ENCODE measurements at places on chromosomes 4 and X. TPM values are rescaled to one million over a fixed set of nuclear protein-coding genes. Genes with fewer than 3 reads are reported as not detected.
A peak's percentile ranks its signal among the peaks of the same experiment; 100 is the strongest.

DNA sequence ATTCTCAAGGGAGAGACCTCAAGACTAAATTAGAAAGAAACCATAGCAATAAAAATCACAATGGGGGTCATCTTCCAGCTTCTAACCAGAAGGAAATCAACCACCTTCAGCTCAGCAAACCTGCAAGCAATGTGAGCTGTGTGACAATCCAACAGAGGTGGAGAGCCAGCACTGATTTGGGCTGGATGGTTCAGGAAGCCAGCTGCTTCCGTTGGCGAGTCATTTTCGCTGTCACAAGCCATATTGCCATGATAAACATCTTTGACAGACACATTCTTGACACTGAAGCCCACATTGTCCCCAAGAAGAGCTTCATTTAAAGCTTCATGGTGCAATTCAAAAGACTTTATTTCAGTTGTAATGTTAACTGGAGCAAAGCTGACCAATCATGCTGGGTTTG is 22.7 kb downstream of the F8A1 start:
- no peak for DNase-seq

GRCh38 chr4:121510341-121510874 is 129.6 kb upstream of the QRFPR start:
- peak; percentile 9 for DNase-seq

DNA sequence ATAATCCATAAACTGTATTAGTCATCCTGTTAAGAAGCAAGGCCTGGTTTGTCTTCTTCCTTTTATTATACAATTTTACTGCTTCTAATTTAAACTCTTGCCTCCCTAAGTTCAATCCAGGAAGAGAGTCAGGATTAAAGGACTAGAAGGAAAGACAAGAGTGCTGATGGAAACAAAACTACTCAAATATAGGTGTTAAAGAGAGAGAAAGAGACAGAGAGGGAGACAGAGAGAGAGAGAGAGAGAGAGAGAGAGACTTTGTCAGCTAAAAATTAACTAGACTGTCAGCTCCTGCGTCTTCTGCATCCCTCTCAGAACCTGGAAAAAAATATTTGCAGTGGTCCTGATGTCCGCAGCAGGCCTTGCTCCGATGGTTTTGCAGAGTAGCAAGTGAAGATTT is 13.5 kb upstream of the FGG start:
- DNase-seq = no peak

- DNase-seq = no peak
These were observed 16.8 kb downstream of the MEPE start for GRCh38 chr4:87849612-87850011.

Gene CSAG2
- total RNA-seq = 0.28 TPM

All from H7 (cell line).